ENCODE measurements at places on chromosomes 1 and 21. TPM values are rescaled to one million over a fixed set of nuclear protein-coding genes. Genes with fewer than 3 reads are reported as not detected.

Gene PLD5
- not detected for polyA plus RNA-seq

Gene FAM151A
- polyA plus RNA-seq, result 3.7 TPM

Gene SEC16B
- 3.0 TPM for polyA plus RNA-seq

Gene SH2D5
- not detected for polyA plus RNA-seq

Gene CRP
- 0.20 TPM for polyA plus RNA-seq

All from sigmoid colon (tissue), 7 donors.